ENCODE measurements at places on chromosomes 2 and 18.

- no peak for DNase-seq
Measured at GRCh38 chr2:175151791-175152190, 16.2 kb downstream of the ATF2 start.

GRCh38 chr18:52045946-52046675 is 293.9 kb upstream of the DCC start:
- no peak for DNase-seq

DNA sequence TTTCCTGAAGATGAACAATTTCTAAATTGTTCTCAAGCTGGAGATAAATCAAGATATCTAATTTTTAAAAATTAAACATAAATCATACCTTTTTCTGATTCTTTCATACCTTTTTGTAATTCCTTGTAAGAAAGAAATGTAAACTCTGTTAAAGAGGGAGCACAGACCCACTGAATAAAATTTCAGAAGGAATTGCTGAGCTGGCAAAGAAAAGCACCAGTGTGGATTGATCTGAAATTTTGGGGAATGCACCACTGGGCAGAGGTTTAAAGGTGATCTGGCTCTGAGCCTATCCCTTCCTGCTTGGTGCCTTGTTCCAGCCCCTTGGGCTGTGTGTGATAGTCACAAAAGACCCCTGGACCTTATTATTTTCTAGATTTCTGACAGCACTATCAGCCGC is 118.3 kb upstream of the THSD7B start:
- DNase-seq, result no peak

GRCh38 chr2:8009010-8009597 is 672.8 kb upstream of the ID2 start:
- DNase-seq, result peak; percentile 45

DNA sequence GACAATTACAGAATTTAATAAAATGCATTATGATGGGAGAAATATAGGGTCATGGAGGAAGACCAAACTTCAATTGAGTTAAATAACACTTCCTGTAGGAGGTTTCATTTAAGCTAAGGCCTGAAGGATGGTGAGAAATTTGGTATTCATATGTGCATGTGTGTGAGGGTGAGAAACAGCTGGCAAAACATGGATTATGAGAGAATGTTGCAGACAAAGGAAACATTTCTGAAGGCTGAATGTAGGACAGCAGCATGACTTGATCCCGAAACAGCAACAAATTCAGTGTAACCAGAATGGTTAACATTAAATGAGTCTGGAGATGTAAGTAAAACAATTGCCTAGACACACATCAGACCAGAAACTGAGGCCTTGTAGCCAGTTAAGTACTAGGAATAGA is 630.8 kb downstream of the NR4A2 start:
- DNase-seq, result no peak

- DNase-seq, result no peak
Measured at GRCh38 chr2:236302555-236302954, 38.3 kb upstream of the ASB18 start.

GRCh38 chr2:176285321-176285720 is 16.1 kb downstream of the MTX2 start:
- no peak for DNase-seq

GRCh38 chr2:7508296-7508943 is 591.2 kb downstream of the RNF144A start:
- no peak for DNase-seq

DNA sequence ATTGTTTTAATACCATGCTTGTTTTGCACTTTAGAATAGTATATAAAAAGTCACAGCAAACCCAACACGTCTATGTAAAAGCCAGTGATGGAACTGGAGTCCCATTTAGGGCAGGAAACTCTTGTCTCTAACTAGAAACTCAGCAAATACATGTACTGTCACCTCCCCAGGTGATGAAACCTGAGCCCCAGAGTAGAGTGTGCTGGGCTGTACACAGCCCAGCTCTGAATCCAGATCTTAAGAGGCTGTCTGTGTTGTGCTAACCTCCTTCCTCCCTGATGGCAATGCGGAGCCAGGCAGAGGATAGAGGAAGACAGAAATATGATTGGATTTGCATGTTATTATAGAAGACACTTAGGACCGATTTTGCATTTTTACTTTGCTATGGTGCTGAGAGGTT is 317.5 kb upstream of the TRIB2 start:
- DNase-seq, result no peak

- no peak for DNase-seq
Measured at GRCh38 chr2:107412981-107413380, 413.7 kb upstream of the RGPD4 start.

DNA sequence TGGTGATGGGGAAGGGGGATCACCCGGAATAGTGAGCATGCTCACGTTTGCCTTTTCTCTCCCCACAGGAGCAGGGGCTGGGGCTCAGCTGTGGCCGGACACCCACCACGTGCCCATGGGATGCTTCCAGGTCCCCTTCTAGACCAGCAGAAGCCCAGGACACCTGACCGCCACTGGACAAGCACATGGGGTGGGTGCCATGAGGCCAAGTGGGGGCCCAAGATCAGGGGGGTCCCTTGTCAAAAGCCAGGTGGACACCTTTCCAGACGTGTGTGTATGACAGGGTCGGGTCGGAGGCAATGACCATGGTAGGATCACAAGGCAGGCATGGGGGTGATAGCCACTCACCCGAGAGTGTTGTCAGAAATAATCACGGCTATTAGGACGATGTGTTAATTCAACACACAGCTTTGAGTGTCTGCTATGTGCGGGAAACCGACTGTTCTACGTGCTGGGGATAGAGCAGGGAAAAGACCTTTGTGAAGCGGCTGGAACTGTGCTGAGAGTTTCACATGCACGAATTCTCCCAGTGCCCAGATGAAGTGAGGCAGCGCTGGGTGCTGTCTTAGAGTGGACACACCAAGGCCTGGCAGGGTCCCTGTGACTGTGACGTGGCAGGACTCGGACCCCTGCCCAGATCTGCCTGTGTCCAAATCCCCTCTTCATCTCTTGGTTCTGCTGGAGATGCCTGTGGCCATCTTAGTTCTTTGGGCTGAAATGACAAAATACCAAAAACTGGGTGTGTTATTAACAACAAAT is 244.7 kb downstream of the NDUFA10 start:
- DNase-seq, result no peak

GRCh38 chr18:5710235-5710634 is 166.4 kb upstream of the EPB41L3 start:
- DNase-seq, result no peak

- DNase-seq, result no peak
Measured at GRCh38 chr18:68937029-68937599, 139.2 kb downstream of the CCDC102B start.

- no peak for DNase-seq
Measured at GRCh38 chr2:170052151-170052550, 125.8 kb upstream of the MYO3B start.

DNA sequence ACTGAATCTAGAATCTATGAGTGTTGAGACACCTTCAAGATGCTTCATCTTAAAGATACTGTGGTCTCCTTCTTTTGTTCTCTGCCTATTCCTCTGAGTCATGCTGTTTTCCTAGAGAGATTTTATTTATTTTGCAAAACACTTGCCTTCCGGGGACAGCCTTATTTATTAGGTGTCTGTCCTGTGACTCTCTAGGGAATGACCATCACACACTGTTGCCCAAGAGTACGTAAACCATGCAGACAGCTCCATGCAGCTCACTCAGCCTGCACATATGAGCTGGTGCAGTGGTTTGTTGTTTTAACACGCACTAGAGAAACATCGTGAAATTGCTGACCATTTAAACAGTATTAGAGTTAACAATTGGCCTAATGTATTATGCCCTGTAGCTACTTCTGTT is 12.4 kb upstream of the ADCYAP1 start:
- DNase-seq, result no peak

DNA sequence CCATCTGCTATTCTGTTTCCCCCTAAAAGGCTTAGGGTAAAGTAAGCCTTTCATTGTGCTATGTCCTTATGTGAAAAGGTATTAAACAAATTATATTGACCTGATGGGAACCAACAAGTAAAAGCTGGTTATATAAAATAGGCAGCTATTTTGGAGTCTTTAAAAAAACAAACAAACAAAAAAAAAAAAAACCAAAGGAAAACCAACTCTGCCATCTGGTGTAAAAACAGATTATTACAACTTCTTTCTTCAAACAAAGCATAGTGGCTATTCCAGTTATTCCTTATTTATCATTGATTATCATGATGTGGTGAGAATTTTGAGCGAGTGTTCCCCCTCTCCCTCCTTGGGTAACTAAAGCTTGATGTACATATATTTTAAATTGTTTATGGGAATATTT is 122.3 kb upstream of the FHL2 start:
- DNase-seq, result no peak

DNA sequence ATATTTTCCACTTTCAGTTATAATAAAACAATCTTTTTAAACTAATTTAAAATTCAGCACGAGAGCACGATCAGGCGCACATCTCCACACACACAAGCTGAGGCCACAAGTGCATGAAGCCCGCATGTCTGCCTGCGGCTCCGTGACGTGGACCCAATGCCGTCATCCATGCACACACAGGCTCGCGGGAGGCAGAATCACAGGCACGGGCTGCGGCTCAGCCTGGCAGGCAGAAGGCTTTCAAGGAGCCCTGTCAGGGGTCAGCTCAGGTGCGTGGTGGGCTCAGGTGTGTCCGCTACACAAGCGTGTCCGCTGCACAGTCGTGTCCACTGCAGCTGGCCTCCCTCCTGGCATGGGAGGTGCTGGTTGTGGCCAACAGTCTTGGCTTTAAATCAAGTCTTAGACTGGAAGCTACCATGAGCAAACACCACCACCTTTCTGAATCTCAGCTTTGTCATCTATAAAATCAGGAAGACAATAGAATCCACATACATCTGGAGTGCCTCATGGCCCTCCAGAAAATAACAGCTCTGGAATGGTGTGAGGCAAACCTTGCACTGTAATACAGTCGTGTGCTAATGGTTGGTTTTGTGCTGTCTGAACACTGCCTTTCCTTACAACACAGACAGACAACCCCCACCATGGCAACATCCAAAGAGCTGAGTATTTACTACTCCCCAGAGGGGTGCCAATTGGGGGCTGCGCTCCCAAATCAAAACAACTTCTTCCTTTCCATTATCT is 210.1 kb downstream of the NDUFA10 start:
- DNase-seq, result no peak

- DNase-seq, result no peak
Measured at GRCh38 chr18:79872527-79873444, 75.0 kb downstream of the KCNG2 start.

GRCh38 chr2:218755198-218755566 is 26.8 kb upstream of the CYP27A1 start:
- no peak for DNase-seq

GRCh38 chr2:121890041-121890440 is 134.6 kb downstream of the TSN start:
- no peak for DNase-seq

DNA sequence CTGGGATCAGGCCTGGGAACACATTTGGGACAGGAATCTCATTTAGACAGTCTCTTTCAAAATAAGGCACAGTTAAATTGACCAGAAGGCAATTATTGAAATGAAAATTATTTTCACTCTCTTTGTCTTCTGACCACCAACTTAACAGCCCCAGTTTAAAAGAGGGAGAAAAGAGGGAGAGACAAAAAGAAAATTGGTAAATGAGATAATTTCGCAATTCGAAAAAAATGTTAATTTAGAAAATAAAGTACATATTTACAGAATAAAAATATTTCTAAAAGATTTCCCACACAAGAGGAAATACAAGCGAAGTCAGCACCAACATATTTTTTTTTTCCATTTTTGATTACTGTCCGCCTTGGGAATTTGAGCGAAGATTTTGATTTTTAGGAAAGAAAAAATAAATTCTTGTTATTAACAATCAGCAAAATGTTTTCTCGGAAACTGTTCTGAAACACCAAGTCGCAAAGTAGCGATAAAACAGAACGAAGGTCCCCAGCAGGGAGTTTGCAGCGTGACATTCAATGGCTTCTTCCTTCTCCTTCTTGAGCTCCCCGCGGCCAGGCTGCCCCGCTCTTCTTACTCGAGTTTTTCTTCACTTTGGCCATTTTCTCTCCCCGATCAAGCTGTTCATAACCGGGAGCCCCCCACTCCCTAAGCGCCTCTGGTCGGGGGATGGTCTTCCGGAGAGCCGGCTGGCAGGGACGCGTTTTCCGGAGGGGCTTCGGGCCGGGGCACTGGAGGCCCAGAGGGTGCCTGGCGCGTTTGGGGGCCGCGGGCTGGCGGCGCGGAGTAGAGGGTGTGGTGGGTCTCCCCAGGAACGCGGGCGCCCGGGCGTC is 5.0 kb downstream of the SP9 start:
- DNase-seq, result no peak

- no peak for DNase-seq
Measured at GRCh38 chr2:153667475-153667874, 188.9 kb upstream of the RPRM start.

- no peak for DNase-seq
Measured at GRCh38 chr2:64354857-64355680, 98.9 kb upstream of the LGALSL start.

GRCh38 chr2:206160125-206160806 is 571 bp downstream of the EEF1B2 start:
- DNase-seq, result no peak

GRCh38 chr18:37452682-37453385 is 112.8 kb downstream of the CELF4 start:
- DNase-seq, result no peak

DNA sequence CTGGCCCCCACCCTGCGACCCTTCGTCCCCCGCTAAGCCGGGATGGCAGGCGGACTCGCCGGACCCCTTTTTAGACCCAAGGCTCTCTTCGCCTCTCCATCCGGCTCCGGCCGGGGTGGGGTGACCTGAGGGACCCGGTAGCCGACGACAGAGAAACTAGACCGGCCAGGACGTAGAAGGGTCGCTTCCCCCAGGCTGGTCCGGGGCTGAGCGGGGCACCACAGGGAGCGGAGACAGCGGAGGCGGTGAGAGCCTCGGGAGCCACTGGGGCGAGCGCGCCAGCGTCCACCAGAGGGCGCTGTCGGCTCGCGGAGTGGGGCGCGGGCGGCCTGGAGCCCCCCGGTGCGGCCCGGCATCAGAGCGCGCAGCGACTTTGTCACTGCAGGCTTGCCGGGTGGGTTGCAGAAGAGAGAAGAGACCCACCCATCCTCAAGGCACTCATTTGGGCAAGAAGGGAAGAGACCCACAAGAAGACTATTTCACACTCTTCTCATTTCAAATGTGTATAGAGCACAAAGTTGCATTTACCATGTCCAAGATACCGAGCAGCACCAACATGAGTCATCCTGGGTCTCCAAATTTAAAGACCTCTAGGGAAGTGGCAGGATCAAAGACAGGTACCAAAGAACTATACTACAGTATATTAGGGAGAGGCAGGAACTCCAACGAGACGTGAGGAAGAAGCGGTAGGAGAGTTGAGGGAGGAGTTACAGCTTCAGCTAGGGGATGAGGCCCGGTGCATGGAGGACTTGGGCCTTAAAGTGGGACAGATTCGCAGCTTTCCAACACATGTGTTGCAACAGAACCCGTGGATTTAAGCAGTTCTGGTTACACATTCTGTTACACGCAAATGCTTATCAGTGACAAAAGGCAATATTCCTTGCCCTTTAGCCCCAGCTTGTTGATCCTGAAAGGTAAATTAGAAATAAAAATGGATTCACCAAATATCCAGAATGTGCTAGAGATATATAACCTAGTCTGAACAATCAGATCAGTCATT is 7.6 kb upstream of the PRKCE start:
- DNase-seq, result no peak
